Thoracic aorta (tissue), 2 donors: ENCODE measurements at places on chromosomes 1 and 21. TPM values are rescaled to one million over a fixed set of nuclear protein-coding genes. Genes with fewer than 3 reads are reported as not detected.

TMCC2 gene
- 6.8 TPM for total RNA-seq

HPCAL4 gene
- total RNA-seq: 0.35 TPM

NPPA gene
- total RNA-seq: not detected

DNA sequence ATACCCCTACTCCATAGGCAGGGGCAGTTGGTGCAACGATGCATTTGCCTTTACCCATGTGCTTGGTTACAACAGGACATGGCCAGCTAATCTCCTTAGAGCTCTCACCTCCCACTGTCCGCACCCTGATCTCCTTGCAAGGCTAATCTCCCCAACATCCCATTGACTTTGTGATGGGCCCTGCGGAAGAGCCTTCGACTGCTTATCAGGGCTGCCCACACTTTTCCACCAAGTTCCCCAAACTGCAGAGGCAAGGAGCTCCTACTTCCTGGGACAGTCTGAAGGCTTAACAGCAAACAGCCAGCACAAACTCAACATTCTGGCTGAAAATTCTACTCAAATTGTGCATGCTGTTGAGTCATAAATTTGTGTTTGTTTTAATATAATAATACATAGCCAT, 36.0 kb downstream of the C1orf94 start:
- no peak for DNase-seq

- no peak for DNase-seq
Measured at GRCh38 chr1:194717334-194717733, 1530.9 kb upstream of the B3GALT2 start.

DNA sequence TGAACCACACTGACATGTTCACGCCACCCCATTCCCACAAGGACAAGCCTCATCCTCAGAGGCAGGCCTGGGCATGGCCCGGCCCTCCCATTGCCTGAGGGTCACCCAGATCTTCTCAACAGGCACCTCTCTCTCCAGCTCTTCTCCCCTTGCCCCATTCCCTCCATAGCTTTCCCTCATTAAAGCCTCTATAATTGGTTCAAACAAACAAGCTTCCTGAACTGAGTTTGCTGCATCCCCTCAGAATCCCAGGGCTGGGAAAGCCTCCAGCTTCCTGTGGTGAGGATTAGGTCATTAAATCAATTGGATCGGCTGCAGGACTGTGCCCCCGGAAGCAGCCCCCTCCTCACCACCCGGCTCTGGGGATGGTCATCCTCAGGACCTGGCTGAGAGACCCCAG, 18.9 kb downstream of the CTNNBIP1 start:
- DNase-seq: no peak

DNA sequence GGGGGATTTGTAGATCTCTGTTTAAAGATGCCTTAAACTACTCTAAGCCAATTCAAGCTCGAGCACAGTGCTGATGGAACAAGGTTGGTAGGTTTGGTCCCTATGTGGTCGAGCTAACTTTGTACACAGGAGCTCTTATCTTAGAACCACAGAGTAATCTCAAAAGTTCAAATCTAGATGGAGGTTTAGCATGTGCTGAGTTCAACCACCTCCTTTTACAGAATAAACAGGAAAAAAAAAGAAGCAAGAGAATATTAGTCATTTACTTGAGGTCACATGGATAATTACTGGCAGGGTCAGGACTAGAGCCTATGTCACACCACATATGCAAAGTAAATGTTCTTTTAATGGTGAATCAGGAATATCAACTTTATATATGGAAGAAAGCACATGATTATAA, 86.2 kb downstream of the DTL start:
- no peak for DNase-seq

- DNase-seq: no peak
Measured at GRCh38 chr1:244304156-244304555, 147.6 kb downstream of the ADSS2 start.

LEMD1 gene
- not detected for total RNA-seq

OPTC gene
- total RNA-seq: not detected

DNA sequence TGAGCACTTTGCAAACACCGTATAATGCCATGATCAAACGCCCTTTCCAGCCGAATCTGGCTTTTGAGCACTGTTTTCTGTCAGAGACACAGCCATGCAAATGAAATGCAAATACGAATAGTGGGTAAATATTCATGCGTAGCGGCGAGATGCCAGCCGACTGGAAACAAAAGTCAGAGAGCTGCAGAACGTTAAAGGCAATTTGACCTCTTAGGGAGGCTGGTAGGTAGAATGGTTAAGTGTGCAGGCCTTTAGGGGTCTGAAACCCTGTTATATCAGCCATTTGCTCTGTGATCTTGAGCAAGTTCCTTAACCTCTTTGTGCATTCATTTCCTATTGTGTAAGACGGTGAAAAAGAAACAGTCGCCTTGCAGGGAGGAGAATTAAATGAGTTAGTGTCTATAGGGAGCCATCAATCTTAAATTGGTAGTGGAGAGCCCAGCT, 6.5 kb upstream of the SDHB start:
- DNase-seq: no peak

DNAJC8 gene
- 60.4 TPM for total RNA-seq

- no peak for DNase-seq
Measured at GRCh38 chr1:243730487-243731150, 119.4 kb downstream of the AKT3 start.

CHIA gene
- total RNA-seq: not detected

VPS72 gene
- total RNA-seq: 39.7 TPM

DNAJC28 gene
- total RNA-seq: 1.5 TPM

- DNase-seq: no peak
Measured at GRCh38 chr1:214997685-214998084, 84.9 kb upstream of the KCNK2 start.

- no peak for DNase-seq
Measured at GRCh38 chr1:34426325-34426896, 249.7 kb downstream of the C1orf94 start.

YRDC gene
- total RNA-seq: 9.7 TPM

- DNase-seq: no peak
Measured at GRCh38 chr1:14687147-14687546, 88.7 kb downstream of the KAZN start.

GRCh38 chr1:155725142-155725541, 36.3 kb downstream of the DAP3 start:
- no peak for DNase-seq

GRCh38 chr21:37202221-37203110, 64.7 kb downstream of the VPS26C start:
- no peak for DNase-seq

DNA sequence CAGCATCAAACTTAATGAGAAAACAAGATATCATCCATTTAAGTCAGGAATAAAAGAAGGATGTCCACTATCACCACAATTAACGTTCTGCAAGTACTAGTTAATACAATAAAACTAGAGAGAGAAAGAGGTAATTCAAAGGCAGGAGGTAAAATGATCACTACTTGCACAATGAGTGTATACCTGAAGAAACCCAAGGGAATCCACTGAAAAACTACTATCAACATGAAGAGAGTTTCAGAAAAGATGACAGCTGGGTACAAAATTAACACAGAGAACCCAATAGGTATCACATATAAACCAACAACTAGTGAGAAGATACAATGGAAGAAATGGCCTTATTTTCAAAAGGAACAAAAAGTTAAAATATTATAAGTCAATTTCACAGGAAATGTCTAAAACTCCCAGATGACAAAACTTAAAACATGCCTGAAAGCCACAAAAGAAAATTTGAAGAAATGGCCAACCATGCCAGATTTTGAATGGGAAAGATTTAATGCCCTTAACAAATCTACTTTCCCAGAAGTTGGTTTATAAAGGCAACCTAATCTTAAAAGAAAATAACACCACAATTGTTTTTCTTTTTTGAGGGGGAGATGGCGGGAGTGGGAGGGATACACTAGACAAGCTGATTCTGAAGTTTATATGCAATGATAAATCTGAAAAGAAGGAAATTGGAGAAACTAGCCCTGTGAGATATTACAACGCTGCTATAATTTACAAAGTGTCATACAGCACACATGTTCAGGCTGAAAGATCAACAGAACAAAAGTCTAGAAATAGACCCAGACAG, 17.8 kb downstream of the VPS26C start:
- DNase-seq: no peak

UTS2 gene
- not detected for total RNA-seq

ALX3 gene
- not detected for total RNA-seq

DNA sequence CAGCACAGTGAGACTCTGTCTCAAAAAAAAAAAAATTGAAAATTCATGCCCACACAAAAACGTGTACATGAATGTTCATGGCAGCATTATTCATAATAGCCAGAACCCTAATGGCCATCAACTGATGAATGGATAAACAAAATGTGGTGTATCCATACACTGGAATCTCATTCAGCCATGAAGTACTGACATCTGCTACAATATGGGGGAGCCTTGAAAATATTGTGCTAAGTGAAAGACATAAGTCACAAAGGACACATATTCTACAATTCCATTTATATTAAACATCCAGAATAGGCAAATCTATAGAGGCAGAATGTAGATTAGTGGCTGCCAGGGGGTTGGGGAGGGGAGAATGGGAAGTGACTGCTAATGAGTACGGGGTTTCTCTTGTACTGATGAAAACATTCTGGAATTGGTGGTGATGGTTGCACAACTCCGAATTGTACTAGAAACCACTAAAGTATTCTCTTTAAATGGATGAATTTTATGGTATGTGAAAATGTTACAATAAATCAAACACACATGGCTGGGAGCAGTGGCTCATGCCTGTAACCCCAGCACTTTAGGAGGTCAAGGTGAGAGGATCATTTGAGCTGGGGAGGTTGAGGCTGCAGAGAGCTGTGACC, 33.0 kb upstream of the KCNN3 start:
- no peak for DNase-seq

FAM151A gene
- not detected for total RNA-seq

DNA sequence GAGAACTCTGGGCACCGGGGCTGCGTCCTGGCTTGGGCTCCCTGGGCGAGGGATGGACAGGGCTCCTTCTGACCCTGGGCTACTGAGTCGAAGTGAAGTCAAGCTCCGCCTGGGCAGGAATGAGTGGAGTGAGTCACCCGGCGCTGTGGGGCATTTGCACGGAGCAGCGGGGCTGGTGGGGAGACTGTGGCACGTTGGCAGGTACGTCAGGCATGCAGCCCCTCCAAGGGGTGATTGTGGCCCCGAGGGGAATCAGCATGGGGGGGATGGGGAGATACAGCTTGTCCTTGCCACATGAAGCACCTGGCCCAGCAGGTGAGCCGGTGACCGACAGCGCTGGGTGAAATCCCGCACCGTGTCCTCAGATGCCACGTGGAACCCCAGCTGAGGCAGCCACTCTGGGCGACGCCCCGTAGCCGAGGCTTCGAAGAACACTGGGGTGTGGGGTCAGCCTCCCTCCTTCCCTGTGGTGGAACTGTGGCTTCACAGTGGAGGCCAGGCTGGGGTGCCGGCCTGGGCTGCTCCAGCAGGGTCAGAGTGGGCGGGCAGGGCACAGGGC, 62.3 kb downstream of the COL18A1 start:
- no peak for DNase-seq

FCRL1 gene
- total RNA-seq: not detected

DNA sequence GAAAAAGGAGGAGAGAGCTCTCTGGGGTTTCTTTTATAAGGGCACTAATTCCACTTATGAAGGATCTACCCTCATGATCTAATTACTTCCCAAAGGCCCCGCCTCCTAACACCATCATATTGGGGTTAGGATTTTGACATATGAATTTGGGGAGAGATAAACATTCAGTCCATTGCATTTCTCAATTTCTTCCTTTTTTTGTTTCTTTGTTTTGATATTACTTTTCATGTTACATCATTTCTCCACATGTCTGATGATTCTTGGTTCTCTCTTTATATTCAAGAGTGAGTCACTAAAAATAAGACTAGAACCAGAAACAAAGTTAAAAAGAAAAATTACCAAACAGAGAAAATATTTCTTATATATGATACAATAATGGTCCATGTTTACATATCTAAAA, 63.2 kb upstream of the DUSP10 start:
- DNase-seq: no peak

RIIAD1 gene
- total RNA-seq: not detected

DNA sequence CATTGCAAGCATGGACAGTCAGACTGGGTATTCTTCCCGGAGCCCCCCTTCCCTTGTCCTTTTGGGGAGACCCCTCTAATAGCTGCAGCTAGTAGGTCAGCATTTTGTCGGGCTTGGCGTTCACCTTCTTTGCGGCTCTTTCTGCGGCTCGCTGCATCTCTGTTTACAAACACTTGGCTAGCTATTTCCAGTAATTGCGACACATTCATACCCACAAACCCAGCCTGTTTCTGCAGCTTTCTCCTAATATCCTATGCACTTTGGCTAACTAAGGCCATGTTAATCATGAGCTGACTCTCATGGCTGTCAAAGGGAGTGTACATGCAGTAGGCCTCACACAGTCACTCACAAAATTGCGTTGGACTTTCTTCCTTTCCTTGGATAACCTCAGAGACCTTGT, 716.4 kb downstream of the AMY1C start:
- DNase-seq: no peak

GRCh38 chr1:93977598-93977945, 68.3 kb upstream of the GCLM start:
- no peak for DNase-seq

GABRD gene
- not detected for total RNA-seq

F13B gene
- not detected for total RNA-seq

GRCh38 chr21:42704861-42705260, 51.4 kb downstream of the PDE9A start:
- no peak for DNase-seq

GRCh38 chr1:63628607-63629006, 35.4 kb downstream of the PGM1 start:
- no peak for DNase-seq

GBP6 gene
- total RNA-seq: 0.27 TPM

DNA sequence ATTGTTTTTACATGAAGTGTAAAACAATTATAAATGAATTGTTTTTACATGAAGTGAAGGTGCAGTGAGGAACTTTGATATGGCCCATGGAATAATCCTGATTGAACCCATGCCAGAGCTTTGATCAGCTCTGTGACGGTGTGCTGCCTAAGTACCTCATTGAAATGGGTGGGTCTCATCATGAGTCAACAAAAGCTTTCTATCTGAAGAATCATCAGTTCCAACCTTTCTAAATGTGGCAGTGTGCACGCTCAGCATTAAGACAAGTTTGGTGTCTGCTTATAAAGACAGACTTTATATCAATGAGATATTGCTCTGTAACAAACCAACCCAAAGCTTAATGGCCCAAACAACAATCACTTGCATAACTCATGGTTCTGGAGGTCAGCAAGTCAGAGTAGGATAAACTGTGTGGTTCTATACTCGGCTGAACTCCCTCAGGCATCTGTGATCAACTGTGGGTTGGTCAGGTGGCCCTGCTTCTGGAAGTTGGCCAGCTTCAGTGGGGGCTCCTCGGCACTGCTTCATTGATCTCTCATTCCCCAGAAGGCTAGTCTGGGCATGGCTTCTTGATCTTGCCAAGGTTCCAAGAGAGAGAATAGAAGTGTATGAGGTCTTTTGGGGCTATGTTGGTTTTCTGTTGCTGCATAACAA, 258.0 kb downstream of the LTN1 start:
- no peak for DNase-seq
